ENCODE measurements at places on chromosomes 12 and 14.
A peak's percentile ranks its signal among the peaks of the same experiment; 100 is the strongest.

- peak; percentile 85 for DNase-seq
These were observed 50.7 kb downstream of the ZC3H14 start for GRCh38 chr14:88613552-88614010.

DNA sequence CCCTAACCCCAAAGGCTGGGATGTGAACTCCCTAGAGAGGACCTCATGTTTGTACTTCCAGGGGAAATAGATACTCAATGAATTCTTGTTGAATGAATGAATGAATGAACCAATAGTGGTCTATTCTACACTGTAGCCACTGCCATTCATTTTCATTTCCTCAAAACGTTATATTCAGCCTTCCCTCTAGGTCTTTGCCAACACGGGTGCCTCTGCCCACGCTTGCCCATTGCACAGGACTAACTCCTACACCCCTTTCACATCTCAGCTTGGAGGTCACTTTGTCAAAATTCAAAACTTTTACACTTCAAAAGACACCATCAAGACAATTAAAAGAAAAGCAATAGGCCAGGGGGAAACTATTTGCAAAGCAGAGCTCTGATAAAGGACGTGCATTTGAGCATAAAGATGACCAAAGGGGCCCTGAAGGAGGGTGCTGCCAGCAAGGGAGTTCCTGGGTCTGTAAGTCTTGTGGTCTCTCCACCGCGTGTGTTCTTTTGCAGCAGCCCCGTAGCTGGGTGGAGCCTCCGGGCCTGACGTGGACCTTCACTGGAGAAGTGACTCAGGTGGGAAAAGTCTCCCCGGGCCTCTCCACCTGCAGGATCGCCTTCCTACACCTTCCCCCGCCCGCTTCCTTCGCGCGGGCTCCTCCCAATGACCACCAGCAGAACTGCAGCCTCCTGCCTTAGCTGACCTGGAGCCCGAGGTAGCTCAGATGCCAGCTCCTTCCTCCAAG, 31.5 kb downstream of the TMEM63C start:
- DNase-seq, result peak; percentile 5

DNA sequence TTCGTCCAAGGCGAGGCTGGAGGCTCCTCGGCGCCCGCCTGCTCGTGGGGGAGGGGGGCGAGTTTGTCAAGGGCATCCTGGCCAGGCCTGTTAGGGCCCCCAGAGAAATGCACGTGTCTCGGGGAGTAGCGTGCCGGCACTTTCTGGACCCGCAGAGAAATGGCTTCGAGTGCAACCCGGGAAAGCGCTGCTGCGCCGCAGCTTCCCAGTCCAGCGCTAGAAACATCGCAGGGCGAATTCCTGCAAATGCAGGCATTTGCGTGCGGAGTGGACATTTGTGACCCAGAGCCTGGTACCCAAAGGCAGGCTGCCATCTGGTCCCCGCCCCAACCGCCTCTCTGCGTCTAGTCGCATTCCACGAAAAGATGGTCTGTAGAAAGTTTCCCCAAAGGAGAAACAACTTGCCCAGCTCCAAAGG, 756 bp downstream of the LGR5 start:
- no peak for DNase-seq

GRCh38 chr12:30850684-30851083, 75.9 kb upstream of the TSPAN11 start:
- no peak for DNase-seq

DNA sequence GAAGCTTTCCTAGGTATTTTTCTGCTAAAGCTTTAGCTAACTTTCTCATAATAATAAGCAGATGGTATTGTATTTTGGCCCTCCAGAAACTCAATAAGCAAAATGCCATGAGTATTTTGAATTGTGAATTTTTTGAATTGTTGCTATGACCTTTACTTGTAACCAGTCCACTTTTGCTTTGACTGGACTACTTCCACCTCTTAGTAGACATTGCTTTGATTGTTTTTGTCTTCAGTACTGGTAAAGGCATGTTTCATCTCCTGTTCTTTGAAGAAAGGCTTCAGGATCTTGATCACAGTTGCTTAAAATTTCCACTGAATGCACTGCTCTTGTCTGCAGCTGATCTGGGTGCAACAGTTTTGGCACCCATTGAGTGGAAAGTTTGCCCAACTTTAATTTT, 102.3 kb downstream of the TRMT5 start:
- peak; percentile 64 for DNase-seq

DNA sequence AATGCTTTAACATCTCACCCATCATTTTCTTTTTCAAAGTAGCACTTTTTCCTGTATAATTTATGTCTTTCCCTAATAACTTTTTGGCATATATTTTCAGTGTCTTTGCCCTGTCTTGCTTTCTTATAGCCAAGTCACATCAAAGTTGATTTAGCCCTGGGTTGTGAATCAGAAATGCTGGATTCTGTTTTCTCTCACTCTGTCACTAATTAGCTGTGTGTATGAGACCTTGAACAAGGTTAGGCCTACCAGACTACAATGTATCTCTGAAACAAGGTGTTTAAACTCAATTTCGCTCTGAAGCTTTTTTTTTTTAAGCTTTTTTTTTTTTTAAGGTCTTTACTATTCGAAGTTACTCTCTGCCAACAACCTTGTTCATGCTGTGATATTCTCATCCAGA, 25.7 kb downstream of the CNOT2 start:
- no peak for DNase-seq

DNA sequence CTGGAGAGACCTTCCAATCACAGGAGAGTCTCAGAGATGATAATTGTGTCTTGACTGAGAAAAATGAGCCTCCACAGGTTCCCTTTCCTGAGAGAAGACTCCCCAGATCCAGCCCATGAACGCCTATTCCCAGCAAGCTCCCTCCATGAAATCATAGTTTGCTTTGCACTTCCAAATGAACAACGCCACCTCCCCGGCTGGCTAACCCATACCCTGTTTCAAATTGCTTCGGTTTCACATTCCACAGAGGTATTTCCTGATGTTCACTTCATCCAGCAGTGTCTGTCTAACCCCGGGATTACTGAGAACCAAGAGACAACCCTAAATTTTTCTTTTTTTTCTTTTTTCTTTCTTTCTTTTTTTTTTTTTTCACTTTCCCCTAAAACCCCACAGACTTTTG, 124.1 kb upstream of the RFLNA start:
- no peak for DNase-seq

DNA sequence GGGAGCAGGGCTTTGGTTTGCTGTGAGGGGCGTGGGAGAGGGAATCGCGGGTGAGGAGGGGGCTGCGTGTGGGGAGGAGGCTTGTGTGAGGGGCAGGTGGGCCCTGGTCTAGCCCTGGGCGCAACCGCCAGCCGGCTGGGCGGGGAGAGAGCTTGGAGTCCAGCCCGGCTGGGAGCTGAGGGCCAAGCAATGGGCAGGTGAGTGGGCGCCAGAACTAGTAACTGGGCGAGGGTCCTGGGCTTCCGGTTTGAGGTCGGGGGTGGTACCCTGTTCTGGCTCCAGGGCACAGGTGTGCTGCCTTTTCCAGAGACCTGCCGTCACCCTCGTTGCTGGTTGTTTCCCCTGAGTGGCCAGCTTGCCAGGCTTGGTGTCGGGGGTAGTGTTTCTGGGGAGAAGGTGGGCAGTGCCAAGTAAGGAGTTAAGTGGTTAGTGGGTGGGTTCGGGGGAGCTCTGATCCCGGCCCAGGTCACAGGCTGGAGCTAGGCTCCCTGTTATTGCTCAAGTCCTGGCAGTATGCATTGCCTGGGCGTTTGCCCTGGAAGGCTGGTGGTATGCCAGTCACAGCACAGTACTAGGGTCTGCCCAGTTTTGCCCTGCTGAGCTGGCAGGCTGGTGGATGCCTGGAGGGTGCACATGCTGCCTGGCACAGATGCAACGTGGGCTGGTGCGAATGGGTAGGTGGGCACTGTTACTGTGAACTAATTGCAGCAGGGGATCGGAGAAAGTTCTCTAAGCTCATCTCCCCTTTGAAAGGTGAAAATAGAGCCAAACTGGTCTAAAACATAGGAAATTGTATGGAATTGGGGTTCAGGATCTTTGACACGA, 683 bp downstream of the CIPC start:
- no peak for DNase-seq

DNA sequence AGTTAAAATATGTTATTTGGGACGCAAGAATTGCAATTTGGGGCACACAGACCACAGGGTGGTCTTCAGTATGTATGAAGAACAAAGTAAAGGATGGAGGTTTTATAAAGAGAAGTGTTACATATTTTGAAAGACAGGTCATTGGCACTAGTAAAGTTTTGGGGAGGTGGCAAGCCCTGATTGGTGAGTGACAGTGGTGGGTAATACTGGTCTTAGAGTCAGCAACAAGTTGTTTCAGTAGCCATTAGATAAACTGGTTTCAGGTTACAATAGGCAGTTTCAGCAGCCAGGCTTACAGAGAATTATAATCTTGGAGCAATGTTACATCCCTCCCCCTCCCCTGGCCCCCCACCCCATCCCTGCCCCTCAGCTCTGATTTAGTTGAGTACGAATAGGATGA, 17.5 kb downstream of the MARK3 start:
- DNase-seq, result peak; percentile 39

DNA sequence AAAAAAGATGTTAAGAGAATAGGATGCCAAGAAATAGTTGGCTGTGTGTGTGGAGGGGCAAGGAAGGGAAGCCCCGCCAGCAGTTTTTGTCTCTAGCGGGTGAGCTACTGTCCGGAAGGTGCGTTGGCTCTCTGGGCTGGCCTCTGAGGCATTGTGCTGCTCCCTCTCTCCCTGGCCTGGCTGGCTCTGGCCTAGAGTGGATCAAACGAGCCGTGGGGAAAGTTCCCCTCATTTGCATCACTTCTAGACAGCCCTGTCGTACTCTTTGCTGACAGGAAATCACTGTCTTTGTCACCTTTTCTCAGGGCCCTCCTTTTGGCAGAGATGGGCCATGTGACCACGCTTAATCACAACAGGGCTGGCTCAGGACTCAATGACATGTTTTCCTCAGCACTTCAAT, 236.1 kb upstream of the NPAS3 start:
- DNase-seq, result peak; percentile 51

- DNase-seq, result no peak
These were observed 3.4 kb downstream of the MMP17 start for GRCh38 chr12:131831635-131832041.

- no peak for DNase-seq
These were observed 17.1 kb upstream of the SAMD4A start for GRCh38 chr14:54549862-54550261.

DNA sequence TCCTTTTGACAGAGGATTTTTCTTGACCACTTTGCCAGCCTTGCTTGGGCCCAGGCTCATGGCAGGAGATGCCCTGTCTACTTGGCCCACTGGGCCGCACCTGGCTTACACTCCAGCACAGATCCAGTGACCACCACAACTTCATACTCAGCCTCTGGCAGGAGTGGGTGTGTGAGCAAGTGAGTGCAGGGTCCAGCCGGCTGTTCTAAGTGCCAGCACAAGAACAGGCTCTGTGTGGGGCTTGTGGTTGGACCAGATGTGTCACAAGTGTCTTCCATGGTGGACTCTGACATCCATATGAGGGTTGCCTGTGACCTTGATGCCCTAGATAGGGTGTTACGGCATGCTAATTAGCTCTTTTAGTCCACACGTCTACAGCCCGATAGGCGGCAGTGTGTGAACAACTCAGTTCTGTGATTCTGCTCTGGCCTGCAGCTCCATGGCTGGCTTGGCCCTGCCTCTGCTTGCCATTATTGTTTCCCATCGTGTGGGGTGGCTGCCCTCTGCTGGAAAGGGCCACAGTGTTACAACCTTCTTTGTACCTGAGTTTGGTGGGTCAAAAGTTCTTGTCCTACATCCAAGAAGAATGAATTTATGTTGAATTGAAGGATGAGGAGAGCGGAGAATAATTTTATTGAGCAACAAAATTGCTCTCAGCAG, 1089.1 kb downstream of the SLC6A15 start:
- DNase-seq, result peak; percentile 10
